Activated CD8-positive, alpha-beta T cell treated with anti-CD3 and anti-CD28 coated beads for 36 hours (primary cell): ENCODE measurements at places on chromosomes 11 and 22. TPM values are rescaled to one million over a fixed set of nuclear protein-coding genes. Genes with fewer than 3 reads are reported as not detected.

Gene TMEM45B
- total RNA-seq: 0.49 TPM

Gene SCUBE2
- not detected for total RNA-seq

Gene CLMP
- total RNA-seq: 0.09 TPM

Gene SOX10
- not detected for total RNA-seq

DNA sequence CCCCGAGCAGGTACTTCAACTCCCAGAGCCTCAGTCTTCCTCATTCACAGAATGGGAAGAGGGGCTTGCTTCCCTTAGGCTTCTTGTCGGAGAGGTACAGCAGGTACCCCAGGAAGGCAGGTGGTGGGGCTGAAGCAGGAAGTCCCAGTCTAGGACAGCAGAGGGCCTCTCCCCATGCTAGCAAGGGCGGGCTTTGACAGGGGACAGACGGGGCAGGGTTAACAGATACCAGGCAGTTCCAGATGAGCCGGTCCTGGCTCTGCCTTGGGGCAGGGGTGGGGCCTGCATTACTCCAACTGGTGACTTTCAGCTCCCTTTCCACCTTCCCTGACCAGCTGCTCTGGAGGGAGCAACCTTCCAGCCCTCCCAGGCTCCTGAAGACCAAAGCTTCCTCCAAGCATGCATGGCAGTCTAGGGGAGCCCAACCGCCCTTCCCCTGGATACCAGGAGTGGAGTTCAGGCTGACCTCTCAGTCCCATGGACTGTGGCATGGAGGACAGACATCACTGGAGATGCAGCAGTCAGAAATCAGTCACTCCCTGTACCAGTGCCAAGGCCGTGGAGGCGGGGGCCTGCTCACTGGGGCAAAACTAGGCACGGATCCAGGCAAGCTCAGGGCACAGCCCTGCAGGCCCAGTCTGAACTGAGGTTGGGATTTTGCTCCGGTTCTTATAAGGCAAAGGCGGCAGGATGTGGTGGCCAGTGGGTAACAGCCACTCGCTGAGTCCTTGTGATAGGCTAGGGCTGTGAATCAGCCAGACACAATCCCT lies 60.5 kb downstream of the NAT10 start:
- DNase-seq: no peak

- DNase-seq: no peak
Measured at GRCh38 chr11:128424851-128425285, 162.5 kb downstream of the ETS1 start.

- DNase-seq: no peak
Measured at GRCh38 chr11:71269603-71270511, 17.5 kb upstream of the SHANK2 start.
